Stimulated activated naive CD8-positive, alpha-beta T cell treated with anti-CD3 and anti-CD28 coated beads, Interleukin-15, Interleukin-2, amounts not matched to agents 100 U/mL and 50 U/mL, for 24 hours (primary cell): ENCODE measurements at places on chromosomes 1 and 21.

DNA sequence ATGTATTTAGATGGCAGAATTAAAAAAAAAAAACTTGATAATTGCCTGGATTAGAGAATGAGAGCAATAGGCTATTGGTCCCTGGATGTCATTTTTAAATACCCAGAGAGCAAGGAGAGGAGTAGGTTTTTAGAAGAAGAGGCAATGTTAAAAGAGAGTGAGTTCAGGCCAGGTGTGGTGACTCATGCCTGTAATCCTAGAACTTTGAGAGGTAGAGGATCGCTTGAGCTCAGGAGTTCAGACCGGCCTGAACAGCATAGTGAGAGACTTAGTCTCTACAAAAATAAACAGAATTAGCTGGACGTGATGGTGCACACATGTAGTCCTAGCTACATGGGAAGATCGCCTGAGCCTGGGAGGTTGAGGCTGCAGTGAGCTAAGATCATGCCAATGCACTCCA, 15.9 kb upstream of the MUTYH start:
- DNase-seq, result no peak

GRCh38 chr1:58781541-58782177, 2.2 kb downstream of the JUN start:
- peak; percentile 64 for DNase-seq

GRCh38 chr1:225866061-225866837, 15.9 kb downstream of the TMEM63A start:
- peak; percentile 73 for DNase-seq

DNA sequence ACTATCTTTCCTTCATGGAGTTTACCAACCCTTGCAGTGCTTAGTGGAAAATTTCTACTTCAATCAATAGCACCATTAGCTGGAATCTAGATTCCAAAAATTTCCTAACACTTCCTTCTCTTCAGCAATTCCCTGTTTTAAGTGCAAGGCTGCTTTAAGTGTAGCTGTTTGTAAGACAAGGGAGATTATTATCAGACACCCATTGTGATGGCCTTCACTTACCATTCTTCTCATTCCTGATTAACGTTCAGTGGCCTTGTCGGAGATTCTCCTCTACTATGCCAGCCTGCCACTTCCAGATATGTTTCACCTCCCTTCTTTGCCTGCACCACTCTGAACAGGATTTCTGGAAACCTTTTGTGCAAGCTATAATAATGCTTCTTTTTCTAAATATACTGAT, 464.9 kb upstream of the ADGRL2 start:
- DNase-seq, result no peak

DNA sequence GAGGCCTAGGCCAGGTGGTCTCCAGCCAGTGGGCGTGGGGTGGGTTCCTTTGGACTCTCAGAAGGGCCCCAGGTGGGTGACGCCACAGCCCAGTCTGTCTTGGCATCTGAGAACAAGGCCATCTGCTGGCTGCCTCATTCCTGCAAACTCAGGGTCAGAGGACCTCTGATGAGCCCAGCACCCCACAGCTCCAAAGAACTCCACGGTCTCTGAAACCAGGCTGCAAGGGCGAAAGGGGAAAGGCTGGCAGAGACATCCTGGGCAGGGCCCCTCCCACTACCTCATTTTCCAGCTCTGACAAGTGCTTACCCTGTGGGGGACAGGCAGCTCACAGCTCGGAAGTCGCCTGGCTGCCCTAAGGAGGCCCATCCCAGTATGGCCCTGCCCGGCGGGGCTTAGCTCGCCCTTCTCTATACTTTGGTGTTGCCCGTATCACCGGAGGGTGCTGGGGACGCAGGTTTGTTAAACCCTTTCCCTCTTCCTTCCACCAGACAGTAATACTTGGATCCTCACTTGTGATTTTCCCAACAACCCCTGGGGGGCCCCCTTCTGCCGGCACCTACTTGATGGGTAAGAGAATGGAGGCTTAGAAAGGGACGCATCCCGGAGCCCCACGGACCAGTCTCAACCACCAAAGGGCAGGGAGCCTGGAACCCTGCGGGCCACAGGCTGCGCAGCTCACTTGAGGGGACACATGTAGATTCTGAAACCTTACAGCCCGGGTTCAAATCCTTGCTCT, 10.9 kb upstream of the EDN2 start:
- peak; percentile 43 for DNase-seq

- no peak for DNase-seq
These were observed 8.7 kb upstream of the RIT1 start for GRCh38 chr1:155919801-155920200.

DNA sequence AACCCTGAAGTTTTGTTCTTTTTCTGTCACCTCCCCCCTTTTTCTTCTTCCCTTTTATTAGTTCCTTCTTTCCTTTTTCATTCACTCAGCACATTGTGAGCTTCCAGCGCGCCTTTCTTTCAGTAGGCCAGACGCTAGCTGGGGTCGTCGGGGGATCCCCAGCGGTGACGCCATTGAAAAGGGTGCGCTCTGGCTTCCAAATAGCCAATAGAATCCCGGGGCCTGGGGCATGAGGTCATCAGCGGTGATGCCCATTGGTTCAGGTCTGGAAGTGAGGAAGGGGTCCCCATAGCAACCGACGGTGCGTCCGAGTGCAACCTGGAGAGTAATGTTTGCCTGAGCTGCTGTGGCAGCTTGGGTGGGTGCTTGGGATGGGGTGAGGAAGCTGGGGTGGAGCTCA, 6.9 kb upstream of the EFNA3 start:
- no peak for DNase-seq

GRCh38 chr21:35023396-35024070, 25.6 kb downstream of the RUNX1 start:
- no peak for DNase-seq
